ENCODE measurements at places on chromosomes 4 and X. TPM values are rescaled to one million over a fixed set of nuclear protein-coding genes. Genes with fewer than 3 reads are reported as not detected.

Gene PRKX
- polyA plus RNA-seq, result 7.7 TPM

Gene HMGN5
- polyA plus RNA-seq, result 34.4 TPM

Gene TMEM150C
- 22.9 TPM for polyA plus RNA-seq

Gene HERC5
- polyA plus RNA-seq, result 4.7 TPM

Gene CTAG2
- polyA plus RNA-seq, result not detected

Gene MAGIX
- polyA plus RNA-seq, result 34.0 TPM

Gene PIR
- 36.5 TPM for polyA plus RNA-seq

Gene CT83
- not detected for polyA plus RNA-seq

DNA sequence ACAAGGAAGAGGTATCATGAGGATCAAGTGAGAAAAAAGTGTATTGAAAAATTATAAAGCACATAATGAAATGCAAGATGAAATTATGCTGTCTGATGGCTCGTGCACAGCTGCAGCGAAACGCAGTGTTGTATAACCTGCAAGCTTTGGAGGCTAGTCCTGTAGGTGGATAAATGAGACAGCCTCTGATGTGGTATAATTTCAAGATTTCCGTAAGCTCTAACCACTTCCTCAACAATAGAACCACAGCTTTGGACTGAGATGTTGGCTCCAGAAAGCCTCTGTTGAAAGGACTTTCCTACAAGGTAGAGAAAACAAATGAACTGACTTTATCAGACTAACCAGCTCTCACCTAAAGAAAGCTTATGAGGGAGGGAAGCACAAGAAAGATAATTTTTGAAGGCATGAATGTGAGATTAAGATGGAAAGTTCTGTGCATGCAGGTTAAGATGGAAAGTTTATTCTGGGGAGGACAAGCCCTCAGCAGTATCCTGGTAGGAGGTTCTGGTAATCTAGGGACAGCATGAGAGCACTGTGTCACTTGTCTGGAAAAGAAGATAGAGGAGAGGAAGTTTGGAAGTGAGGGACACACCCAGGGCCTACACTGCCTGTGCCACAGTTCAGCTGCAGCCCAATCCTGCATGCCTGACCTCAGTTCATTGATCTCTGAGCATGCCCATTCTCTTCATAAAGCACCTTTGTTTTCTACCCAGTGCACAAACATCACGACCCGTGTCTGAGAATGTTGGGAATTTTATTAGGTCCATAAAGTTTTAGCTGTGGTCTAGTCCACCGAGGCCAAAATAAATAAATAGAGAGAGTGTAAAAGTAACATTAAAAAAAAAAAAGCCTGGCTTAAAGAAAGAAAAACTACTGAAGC, 161.5 kb upstream of the SFRP2 start:
- peak; percentile 82 for DNase-seq

GRCh38 chr4:185179488-185179887, 24.3 kb downstream of the CFAP97 start:
- DNase-seq, result no peak

DNA sequence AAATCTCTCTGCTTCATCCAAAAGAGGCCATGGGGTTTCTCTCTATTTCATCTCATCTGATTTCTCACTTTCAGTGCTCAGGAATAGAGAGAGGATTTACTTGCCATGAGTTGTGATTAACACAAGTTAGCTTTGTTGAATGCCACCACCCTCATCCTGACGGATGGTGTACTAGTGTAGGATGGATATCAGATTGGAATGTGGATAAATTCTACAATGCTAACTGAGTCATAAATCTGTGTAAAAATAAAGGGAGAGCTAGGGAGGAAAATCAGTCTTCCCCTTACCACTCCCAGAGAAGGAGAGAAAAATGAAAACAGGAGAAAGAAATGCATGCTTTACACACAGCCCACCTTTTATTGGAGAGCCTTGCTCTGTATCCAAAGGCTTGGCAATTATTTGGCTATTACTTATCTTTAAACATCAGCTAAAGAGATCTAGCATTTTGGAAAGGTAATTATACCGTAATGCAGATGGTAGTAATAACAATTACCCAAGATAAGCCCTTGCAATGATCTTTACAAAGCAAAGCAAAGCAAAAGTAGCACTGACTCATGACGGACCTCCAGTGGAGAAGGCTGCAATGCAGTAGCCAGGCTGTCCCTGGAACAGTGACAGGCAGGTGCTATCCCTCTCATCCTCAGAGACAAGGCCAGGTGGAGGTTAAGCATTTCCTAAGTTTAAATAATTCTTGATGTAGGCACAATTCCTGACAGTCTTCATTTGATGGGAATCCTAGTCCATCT, 306.3 kb upstream of the PPARGC1A start:
- no peak for DNase-seq

GRCh38 chrX:110420771-110421499, 62.3 kb downstream of the RTL9 start:
- no peak for DNase-seq

DNA sequence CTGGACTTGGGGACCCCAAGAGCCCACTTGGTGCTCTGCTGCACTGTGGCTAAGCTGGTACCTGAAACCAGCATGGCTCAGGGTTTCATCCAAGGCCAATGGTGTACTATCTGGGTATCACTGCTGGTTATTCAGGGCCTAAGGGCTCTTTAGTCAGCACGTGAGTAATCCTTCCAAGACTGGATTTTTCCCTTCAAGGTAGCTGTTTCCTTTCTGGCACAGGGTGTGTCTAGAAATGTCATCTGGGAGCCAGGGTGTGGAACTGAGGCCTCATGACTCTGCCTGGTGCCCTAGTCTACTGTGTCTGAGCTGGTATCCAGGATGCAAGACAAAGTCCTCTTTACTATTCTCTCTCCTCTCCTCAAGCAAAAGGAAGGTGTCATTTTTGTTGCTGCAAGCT, 99.0 kb upstream of the QRFPR start:
- DNase-seq, result no peak

DNA sequence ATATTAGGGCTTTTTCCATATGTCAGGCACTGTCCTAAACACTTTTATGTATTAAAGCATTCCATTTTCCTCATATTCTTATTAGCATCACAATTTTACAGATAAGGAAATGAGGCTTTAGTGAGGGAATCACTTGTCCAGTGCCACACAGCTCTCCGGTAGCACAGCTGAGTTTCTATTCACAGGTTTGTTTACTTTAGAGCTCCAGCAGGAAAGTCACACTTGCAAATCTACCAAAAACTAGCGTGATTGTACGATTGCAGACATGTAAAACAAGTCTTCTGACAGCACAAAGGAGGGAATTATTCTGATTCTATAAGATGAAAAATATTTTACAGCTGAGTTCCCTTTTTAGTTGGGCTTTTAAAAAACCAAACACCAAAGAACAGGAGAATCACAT, 472.1 kb downstream of the TMA16 start:
- DNase-seq, result no peak

DNA sequence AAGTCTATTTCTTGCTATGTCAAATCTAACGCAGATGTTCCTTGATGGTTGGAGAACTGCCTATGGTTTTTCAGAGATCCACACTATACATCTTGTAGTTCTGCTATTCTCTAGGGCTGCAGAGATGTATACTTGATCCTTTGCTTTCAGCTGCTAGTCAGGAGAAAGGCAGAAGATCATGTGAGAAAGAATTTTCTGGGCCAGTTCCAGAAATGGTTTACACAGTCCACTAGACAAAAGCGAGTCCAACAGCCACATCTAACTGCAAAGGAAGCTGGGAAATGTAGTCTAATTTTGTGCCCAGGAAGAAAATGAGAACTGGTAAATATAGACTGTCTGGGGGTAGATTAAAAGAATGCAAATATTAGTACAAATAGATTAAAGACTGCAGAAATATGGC, 394.3 kb upstream of the SLIT2 start:
- DNase-seq, result no peak

DNA sequence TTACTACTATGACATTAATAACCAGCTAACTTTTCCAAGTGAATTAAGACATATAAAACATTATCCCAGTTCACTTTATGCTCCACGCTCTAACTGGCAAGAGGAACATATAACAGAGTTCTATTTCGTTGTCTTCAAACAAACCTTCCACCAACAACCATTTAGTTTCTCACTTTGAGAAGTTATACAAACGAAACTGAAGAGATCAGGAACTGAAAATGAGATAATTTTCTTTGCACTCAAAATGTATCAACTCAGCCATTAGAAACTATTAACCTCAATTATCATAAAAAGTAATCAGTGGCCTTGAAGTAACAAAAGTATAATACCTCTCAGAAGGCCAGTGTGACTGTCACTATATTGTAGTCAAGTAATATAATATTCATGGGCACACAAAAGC, 70.1 kb downstream of the CHM start:
- DNase-seq, result no peak

- no peak for DNase-seq
These were observed 81.5 kb downstream of the QRFPR start for GRCh38 chr4:121299367-121299766.

DNA sequence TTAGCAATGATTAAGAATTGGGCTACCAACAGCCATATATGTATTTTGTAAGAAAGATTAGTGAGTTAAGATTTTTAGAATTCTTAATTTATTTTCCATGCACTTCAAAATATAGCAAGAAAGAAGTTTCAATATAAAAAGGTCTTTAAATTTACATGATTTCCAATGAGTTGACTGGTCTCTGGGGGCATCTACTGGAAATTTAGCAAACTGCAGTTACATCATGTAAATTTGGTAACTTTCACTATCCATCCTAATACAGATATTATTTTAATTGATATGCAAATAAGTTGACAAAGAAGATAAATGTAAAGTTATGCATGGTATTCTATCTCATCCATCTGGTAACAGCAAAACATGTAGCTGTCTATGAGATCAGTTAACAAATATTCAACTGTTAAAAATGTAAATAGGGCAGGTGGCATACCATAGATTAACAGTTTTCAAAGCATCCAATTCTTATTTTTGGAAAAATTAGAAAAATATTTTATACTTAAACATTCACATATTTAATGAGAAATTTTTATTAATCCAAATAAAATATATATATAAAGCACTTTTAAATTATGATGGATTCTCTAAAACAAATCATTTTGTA, 29.1 kb downstream of the TTC29 start:
- DNase-seq, result no peak

GRCh38 chr4:159096434-159096833, 6.4 kb upstream of the RAPGEF2 start:
- no peak for DNase-seq
